ENCODE measurements at places on chromosomes 2 and 18.

- no peak for DNase-seq
Measured at GRCh38 chr2:128668946-128669345, 350.3 kb upstream of the HS6ST1 start.

- DNase-seq: no peak
Measured at GRCh38 chr18:42784632-42785031, 330.9 kb downstream of the RIT2 start.

DNA sequence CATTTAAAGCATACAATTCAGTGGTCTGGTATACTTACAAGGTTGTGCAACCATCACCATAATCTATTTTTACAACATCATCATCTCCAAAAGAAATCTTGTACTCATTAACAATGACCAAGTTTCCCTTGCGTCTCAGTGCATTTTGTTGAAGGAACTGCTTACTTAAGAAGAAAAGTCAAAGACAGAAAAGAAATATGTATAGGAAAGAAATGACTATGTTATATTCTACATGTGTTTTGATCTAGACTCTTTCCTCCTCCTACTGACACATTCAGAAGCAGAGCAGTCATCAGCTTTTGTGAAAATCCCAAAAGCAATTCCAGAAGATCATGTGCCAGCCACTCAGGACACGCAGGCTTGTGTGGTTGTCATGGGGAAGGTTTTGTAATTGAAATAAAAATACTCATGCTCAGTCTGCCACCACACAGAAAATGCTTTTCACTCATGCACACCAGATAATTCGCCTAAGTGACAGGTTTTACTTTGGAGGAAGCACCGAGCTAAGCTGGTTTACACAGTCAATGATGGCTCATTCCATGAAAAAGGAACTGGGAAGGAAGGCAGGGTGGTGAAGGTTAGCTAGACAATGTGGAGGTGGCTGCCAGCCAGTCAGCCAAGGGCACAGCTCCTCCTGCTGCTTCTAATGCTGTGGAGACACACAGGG, 158.5 kb upstream of the REV1 start:
- no peak for DNase-seq

- no peak for DNase-seq
Measured at GRCh38 chr2:238698072-238698352, 149.9 kb upstream of the TWIST2 start.

GRCh38 chr2:134338208-134338607, 84.3 kb downstream of the MGAT5 start:
- DNase-seq: no peak

GRCh38 chr18:58196164-58196563, 152.1 kb downstream of the NEDD4L start:
- DNase-seq: no peak

GRCh38 chr18:74856928-74857327, 259.3 kb downstream of the ZNF407 start:
- DNase-seq: no peak

DNA sequence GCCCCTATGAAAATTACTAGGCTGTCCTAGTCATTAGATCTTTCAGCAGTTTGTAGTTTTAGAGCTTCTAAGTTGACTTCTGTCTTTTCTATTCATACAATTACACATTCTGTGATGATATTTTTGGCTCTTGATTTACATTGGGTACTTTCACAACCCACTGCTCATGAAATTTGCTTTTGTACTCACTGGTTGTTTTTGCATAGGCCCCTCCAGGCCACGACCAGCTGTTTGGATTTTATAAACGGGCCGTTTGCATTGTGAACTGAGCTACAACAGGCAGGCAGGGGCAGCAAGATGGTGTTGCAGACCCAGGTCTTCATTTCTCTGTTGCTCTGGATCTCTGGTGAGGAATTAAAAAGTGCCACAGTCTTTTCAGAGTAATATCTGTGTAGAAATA, 193.8 kb downstream of the RPIA start:
- no peak for DNase-seq

GRCh38 chr18:23616258-23616657, 30.0 kb upstream of the NPC1 start:
- DNase-seq: no peak

DNA sequence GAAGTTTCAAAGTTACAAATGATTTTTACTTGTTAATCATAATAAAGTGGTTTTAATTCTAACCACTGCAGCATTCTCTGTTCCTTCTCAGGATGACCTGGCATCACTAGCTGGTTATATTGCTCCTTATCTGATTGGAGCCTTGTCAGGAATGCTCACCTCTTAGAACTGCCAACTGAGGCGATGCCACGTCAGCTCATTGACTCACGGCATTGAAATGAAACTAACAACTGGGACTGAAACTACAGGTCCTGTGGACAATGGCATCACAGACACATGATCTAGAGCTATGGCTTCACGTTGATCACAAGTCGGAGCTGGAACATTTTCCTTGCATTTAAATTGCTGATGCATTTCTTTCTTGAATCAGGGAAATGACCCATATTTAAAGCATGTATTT, 54.9 kb upstream of the MAP2 start:
- DNase-seq: no peak

Measured in stimulated activated CD4-positive, alpha-beta T cell treated with anti-CD3 and anti-CD28 coated beads, Interleukin-12 subunit alpha, Interleukin-12 subunit beta, amount 100 ng/mL, for 48 hours (primary cell).